Skeletal muscle tissue (tissue), 5 donors: ENCODE measurements at places on chromosomes 6 and 20. TPM values are rescaled to one million over a fixed set of nuclear protein-coding genes. Genes with fewer than 3 reads are reported as not detected.

PHACTR3 gene
- total RNA-seq = 1.0 TPM

SEMG2 gene
- not detected for total RNA-seq

HTR1E gene
- not detected for total RNA-seq

SDHAF4 gene
- 11.0 TPM for total RNA-seq

XKR7 gene
- not detected for total RNA-seq

DZANK1 gene
- 1.0 TPM for total RNA-seq

DDAH2 gene
- total RNA-seq = 73.1 TPM

ENPP4 gene
- 25.1 TPM for total RNA-seq
